Mesenchymal stem cell (in vitro differentiated cells and primary cell): ENCODE measurements at places on chromosomes 2 and 18.

GRCh38 chr18:45413180-45413836, 202.0 kb upstream of the SLC14A2 start:
- no peak for DNase-seq

- no peak for DNase-seq
Observed at GRCh38 chr2:144858211-144858610, 338.3 kb upstream of the ZEB2 start.

DNA sequence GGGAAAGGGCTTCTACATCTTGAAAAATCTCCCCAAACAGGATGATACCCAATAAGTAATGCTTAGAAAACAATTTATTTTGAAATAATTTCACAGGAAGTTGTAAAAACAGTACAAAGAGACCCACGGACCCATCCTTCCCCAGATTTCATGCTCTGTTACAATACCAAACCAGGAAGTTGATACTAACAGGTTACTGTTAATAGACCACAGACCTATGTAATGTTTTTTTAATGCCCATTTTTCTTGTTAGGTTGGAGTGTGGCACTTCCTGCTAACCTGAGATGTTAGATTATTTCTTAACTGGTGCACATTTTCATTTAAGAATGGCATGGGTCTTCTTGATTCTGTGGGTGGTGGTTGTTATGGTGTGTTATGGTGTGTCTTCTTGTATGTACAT, 21.4 kb upstream of the MGAT5 start:
- no peak for DNase-seq

GRCh38 chr2:118642501-118642900, 204.9 kb downstream of the EN1 start:
- no peak for DNase-seq

DNA sequence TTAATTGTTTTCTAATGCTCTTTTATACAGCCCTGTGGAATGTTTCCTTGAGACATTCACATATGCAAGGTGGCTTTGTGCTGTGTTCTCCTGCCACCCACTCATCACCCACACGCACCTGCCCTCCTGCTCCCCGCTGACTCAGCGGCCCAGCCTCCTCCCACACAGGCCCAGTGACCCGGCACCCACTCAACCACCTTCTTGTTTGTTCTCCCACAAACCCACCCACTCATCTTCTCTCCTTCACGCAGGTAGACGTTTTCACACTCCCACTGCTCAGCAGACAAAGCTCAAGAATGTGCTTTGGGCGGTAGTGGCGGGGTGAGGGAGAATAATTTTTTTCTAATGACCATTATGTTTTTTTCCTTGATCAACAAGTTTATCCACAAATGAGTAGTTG, 28.6 kb upstream of the NEMP2 start:
- no peak for DNase-seq
